ENCODE measurements at places on chromosomes 4 and X. TPM values are rescaled to one million over a fixed set of nuclear protein-coding genes. Genes with fewer than 3 reads are reported as not detected.

TMSB15A gene
- not detected for total RNA-seq

MAGEA9B gene
- total RNA-seq, result not detected

ZXDB gene
- total RNA-seq, result 5.2 TPM

SSX2B gene
- not detected for total RNA-seq

HGFAC gene
- total RNA-seq, result not detected

NWD2 gene
- total RNA-seq, result not detected
